ENCODE measurements at places on chromosomes 7 and 10.

- DNase-seq = no peak
These were observed 107.7 kb downstream of the CPEB3 start for GRCh38 chr10:92183199-92183598.

GRCh38 chr10:89393898-89394297, 1.5 kb downstream of the IFIT1 start:
- no peak for DNase-seq

- no peak for DNase-seq
These were observed 175.8 kb downstream of the VTI1A start for GRCh38 chr10:112622786-112623185.

DNA sequence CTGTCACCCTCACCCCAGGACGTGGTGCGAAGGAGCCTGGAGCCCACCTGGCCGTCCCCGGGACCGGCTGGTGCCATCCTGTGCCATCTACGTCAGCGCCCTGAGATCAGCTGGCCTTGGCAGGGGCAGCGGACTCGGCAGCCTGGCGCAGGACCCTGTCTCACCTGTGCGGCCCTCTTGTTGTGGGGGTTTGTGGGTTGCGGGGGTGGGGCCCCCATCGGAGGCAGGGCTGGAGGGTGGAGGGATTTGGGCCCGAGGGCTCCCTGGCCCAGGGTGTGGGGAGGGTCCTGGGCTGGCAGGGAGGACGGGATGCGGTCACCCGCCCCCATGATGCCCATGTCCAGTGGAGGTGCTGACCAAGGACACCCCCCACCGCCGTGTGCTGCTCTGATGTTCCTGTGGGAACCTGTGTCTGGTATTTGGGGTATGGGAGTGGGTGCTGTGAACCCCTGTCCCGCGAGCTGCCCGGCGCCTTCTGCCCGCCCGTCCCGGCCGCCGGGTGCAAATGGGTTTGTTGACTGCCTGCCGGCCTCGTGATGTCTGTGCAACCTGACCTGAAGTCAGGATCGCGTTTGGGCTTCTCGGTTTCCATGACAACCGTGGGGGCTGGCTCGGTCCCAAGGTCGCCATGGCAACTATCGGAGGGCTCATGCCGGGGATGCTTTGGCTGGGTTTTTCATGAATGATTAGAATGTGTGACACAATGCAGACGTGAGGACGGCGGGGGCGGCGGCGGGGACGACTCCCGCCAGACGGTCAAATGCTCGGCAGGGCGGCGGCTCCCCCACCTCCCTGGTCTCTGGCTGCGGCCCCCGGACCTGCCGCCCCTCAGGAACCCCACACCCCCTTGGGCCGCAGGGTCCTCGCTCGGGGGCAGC, 7.3 kb downstream of the MAFK start:
- DNase-seq = no peak

- DNase-seq = no peak
These were observed 1.1 kb downstream of the PLXDC2 start for GRCh38 chr10:19817231-19817933.

DNA sequence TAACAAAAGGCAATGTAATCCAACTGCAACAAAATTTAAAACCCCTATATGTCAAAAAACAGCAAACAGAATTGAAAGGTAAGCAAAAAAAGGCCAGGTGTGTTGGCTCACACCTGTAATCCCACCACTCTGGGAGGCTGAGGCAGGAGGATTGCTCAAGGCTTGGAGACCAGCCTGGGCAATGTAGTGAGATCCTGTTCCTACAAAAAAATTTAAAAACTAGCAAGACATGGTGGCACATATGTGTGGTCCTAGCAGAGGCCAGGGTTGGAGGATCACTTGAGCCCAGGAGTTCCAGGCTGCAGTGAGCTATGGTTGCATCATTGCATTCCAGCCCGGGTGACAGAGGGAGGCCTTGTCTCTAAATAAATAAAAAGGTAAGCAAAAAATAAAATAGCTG, 212.1 kb upstream of the KLF14 start:
- no peak for DNase-seq

DNA sequence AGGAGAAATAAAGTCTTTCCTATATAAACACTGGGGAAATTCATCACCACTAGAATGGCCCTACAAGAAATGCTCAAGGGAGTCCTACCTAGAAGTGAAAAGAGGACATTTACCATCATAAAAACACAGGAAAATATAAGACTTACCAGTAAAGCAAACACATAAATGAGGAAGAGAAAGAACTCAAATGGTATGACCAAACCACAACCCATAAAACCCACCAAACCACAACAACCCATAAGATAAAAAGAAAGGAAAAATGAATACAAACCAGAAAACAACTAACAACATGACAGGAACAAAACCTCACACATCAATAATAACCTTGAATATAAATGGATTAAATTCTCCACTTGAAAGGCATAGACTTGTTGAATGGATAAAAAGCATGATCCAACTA, 71.9 kb upstream of the DIP2C start:
- DNase-seq = no peak

GRCh38 chr7:70788276-70788675, 343.7 kb upstream of the GALNT17 start:
- no peak for DNase-seq

GRCh38 chr7:7002418-7003062, 176.5 kb upstream of the CCZ1B start:
- no peak for DNase-seq

DNA sequence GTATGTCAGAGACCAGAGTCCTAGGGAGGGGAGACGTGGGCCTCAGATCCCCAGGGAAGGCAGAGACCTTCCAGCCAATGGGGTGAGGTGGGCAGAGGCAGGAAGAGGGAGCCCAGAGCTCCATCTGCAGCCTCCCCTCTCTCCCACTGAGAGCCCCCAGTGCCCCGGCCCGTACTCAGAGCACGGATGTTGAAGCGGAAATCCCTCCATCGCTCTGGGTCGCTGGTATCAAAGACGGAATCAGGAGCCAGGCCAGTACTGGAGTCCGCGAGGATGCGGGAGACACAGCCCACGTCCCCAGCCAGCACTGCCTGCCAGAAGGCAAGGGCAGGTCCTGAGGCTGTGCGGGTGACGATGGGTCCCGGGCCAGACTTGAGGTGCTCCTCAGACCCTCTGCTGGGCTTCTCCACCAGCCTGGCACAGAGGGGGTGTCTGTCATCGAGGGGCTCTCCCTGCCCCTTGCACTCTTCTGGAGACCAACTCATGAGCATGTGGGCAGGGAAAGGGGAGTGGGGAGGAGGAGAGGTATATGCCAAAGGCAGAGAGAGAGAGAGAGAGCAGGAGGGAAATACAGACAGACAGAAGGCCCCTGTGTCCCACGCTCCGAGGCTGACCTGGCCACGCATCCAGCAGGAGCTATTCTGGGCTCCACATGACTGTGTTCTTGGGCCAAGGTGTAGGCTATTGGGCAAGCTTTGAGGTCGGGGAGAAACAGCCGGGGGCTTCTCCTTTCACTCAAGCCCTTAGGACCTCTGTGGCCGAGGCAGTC, at the start of gene ASB10:
ASB10 (minus strand) TSS at position 611 of the 769 bp plus-strand sequence; CDS start at position 491, 120 bp downstream.
- DNase-seq = no peak

- DNase-seq = no peak
These were observed 53.6 kb upstream of the LRRC17 start for GRCh38 chr7:102859084-102859798.

GRCh38 chr7:80721883-80722615, 83.6 kb downstream of the CD36 start:
- no peak for DNase-seq

DNA sequence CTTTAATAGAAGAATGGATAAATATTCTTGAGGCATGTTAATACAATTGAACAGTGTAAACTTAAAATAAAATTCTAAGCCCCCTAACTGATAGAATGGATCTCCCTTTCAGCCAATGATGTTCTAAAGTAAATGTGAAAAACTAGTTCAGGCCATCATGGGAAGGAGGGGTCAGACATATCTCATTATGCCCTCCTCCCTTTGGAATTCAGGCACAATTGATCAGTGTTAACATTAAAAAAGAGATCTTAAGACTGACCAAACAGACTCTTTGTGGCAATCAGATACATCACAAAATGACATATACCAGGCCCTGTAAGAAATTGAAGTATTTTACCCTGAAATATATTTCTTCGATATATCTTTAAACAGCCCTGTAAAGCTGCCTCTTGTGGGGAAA, 683.0 kb upstream of the LRRTM3 start:
- no peak for DNase-seq

DNA sequence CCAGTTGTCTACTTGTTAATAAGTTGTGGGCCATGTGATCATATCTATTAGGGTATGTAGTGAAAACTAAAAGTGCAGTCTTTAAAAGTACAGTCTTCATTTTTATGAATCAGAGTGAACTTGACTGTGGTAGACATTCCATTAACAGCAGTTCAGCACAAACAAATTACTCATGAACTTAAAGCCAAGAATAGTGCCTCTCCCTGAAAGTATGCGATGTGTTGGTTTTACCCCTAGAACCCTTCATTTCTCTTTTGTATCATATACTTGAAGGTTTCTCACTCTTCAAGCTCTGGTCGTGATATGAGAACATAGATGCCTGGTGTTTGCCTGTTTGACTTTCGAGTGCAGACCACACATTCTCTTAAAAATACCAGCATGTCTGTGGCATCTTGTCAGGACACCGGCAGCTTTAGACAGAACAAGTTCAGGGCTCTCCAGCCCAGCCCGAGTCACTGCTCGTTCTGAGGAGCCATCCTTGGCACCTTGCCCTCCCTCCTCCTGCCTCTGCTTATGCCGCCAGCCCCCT, 159.3 kb downstream of the LCOR start:
- no peak for DNase-seq

- DNase-seq = no peak
These were observed 168.9 kb downstream of the NRF1 start for GRCh38 chr7:129780257-129780973.

- no peak for DNase-seq
These were observed 185.5 kb downstream of the SGMS1 start for GRCh38 chr10:50438049-50438936.

DNA sequence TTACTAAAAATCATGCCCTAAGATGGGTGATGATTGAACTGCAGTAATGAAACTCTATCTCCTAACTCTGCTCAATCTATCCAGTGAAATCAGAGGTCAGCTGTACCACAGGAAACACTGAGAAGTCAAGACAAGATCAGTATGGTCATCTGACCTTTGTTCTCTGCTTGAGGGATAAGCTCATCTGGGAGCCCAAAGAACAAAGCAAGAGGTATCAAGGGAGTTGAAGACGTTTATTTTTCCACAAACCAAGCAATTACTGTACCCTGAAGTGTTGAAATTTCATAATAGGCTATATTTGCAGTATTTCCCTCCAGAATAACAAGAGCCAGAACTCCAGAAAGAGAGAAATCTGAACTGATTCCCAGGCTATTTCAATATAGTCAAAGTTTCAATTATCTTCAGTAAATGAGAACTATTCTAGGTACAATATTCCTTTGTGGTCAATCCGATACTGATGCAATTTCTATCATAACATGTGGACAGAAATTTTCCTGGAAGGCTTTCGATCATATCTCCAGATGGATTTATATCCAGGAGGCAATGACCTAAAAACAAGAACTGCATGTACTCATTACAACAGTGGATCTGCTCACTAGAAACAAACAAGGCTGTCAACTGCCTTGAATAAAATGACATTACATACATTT, 345.3 kb downstream of the TNS3 start:
- no peak for DNase-seq

DNA sequence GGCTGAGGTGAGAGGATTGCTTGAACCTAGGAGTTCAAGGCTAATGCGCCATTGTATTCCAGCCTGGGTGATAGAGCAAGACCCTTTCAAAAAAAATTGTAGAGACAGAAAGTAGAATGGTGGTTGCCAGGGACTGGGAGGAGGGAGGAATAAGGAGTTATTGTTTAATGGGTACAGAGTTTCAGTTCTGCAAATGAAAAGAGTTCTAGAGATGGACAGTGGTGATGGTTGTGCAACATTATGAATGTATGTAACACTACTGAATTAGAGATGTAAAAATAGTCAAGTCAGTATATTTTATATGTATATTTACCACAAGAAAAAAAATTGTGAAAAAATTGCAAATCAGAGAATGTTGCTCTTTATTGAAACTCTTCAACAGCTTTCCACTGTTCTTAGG, 266.5 kb upstream of the NPY start:
- DNase-seq = no peak

DNA sequence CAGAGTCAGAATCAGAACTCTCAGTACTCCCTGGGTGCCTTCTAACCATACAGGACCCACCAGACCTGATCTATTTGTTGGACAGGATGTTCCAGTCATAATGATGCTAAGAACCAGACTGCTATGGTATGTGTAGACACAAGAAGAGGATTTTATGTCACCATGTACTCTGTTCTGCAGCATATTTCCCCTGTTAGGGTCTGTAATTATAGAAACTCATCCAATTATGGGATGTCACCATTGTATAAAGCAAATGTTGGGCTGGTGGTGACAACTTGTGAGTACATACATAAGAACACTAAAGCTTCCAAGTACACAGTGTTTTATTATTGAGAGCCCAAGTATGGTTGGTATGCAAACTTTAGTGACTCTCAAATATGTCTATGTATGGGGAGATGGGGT, 67.1 kb upstream of the AGBL3 start:
- DNase-seq = no peak

DNA sequence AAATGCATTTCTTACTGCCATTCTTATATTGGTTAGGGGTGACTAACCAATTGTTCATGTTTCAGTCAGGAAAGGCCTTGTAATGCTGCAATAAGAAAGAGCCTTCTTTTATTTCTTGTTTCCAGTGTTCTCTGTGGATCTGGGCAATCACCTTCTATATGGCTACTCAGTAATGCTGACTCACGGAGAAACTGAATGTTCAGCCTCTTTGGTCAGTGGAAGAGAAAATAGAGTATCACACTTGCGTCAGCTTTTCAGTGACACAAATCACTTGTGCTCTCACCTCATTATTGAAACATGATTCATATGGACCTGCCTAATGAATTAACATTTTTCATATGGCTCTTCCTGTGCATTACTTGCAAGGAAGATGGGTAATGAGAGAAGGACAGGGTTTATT, 243.9 kb upstream of the POT1 start:
- no peak for DNase-seq

DNA sequence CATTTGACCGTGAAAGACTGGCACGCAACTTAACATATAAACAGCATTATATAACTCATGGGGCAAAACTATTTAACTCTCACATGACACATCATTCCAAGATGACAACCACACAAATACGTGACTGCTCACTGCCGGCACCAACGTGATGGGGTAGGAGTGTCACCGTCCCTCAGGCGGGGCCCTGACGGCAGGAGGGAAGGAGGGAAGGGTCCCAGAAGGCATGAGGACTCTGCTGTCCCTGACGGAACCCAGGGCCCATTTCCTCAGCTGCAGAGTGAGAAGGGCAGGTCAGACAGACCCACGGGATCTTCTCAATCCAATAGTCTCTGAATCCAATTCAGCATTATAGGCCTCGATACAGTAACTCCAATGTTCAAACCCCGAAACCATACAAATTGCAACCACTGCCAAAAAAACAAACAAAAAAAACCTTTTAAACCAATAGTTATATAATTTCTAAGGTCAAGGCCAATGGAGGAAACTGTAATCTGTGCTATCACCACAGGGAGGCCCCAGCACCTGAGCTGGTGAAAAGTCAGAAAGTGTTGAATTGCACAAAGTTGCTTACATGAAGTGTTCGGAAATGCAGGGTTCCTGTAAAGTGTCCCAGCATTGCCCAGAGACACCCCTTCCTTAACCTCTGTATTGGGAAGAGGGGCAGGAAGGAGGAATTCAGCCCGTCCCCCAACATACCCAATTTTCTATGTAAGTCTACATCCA, 137.4 kb downstream of the TNS3 start:
- no peak for DNase-seq

GRCh38 chr10:49050906-49051305, 64.4 kb downstream of the VSTM4 start:
- no peak for DNase-seq
